Activated CD4-positive, alpha-beta T cell treated with anti-CD3 and anti-CD28 coated beads, Interleukin-2, amount 10 ng/mL, durations not matched to agents 7 days and 5 days (primary cell): ENCODE measurements at places on chromosomes 5 and 9.

DNA sequence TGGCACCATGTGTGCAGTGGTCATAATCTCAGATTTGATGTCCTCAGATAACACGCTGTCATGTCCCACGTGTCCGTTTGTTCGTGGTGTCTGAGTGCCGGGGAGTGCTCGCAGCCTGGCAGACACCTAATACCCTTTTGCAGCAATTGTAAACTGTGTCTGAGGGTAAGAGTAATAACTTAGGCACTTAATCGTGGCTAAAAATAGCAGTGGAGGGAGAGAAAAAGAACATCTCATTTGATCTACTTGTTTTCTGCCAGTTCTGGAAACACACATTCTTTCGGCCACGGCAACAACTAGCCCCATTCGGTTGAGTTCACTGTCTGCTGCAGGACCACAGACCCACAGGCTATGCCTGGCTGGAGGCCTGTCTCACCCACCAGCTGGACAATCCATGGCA is 16.5 kb downstream of the ADCY2 start:
- DNase-seq: no peak

DNA sequence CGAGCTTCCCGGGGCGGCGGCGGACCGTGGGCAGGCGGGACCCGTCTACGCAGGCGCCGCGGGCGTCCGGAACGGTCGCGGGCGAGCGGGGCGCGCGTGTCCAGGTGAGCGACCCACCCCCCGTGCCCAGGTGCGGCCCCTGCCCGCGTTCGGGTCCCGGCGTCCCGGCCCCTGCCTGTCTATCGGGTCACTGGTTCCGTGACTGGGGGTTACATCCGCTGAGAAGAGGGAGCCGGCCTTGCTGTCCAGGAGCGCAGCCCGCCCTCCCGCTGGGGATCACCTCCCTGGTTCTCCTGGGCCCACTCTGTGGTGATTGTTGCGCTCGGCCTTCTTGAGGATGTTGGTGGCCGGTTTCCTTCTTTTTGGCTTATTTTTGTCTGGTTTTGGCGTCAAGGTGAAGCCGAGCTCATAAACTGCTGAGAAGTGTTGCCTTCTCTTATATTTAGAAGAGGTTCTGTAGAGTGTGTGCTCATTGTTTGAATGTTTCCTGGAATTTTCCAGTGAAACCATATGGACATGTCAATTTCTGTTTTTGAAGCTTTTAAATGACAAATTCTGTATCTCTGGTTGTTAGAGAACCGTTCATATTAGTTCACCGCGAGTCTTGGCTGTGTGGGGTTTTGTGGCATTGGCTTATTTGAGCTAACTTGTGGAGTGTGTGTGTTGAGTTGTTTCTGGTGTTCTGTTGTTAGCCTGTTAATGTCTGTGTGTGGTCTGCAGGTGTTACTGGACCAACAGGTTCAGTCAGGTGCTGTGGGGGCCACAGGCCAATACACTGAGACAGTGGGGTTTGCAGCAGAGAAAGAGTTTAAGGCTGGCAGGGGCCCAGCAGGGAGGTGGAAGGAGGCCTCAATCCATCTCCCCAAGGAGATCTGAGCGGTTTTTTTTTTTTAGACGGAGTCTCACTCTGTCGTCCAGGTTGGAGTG is 621 bp downstream of the CEP72 start:
- peak; percentile 30 for DNase-seq

DNA sequence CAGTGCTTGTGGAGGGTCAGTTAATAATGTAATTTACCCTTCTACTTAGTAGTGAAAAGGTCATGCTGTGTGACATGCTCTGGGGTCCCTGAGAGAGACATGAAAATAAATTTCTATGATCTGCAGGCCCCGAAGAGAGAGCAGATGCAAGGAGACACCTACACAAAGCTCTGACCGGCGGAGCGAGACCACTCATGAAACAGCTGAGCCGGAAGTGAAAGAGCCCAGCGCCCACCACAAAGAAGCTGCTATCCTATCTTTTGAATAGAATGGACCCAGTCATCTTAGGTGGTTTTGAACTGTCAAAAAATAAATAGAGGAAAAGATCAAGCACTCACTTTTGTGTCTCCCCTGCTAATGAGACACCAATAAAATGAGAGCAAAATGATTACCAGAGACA is 190.0 kb downstream of the MED10 start:
- no peak for DNase-seq

GRCh38 chr9:88266416-88266815 is 121.8 kb upstream of the SPIN1 start:
- DNase-seq: no peak

DNA sequence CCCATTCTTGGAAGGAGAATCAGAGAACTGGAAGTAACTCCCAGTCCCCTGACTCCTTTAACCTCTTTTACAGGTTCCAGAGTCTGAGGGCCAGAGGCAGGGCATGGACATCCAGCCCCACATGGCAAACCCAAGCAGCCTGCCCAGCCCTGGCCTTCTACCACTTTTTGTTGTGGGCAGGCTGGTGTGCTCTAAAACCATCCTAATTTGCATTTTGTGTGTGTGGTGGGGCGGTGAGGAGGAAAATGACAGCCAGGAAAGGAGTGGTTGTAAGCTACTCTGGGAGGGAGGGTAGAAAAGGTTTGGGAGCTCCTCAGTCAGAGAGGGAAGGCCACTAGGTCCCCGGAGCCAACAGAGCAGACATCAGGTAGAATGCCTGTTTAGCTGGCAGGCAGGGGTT is 90.6 kb downstream of the PSD2 start:
- DNase-seq: no peak

GRCh38 chr5:138359621-138360020 is 7.1 kb downstream of the KDM3B start:
- DNase-seq: no peak

- DNase-seq: no peak
Measured at GRCh38 chr5:103393101-103393754, 134.7 kb downstream of the MACIR start.

DNA sequence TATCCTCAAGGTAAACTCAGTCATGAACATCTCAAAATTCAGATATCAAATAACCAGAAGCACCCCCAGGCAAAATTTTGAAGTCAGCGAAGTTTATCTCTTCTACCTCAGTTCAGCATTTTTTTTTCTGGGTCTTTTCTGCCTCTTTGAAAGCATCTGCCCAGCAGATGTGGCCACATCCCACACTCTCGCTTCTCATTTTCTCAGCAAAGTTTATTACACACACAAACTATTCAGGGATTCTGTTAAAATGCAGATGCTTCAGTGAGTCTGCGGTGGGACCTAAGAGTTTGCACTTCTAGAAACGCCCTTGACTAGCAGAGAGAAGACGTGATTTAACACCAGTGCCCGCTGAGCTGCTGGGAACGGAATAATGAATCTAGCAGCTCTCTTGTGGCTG is 19.3 kb downstream of the RASEF start:
- DNase-seq: no peak

GRCh38 chr9:71921190-71921814 is 9.9 kb downstream of the C9orf85 start:
- no peak for DNase-seq

GRCh38 chr5:136699651-136700050 is 334.3 kb upstream of the TRPC7 start:
- no peak for DNase-seq

- no peak for DNase-seq
Measured at GRCh38 chr5:72468606-72469005, 38.6 kb downstream of the ZNF366 start.

- DNase-seq: no peak
Measured at GRCh38 chr5:34496260-34496691, 159.9 kb upstream of the RAI14 start.

DNA sequence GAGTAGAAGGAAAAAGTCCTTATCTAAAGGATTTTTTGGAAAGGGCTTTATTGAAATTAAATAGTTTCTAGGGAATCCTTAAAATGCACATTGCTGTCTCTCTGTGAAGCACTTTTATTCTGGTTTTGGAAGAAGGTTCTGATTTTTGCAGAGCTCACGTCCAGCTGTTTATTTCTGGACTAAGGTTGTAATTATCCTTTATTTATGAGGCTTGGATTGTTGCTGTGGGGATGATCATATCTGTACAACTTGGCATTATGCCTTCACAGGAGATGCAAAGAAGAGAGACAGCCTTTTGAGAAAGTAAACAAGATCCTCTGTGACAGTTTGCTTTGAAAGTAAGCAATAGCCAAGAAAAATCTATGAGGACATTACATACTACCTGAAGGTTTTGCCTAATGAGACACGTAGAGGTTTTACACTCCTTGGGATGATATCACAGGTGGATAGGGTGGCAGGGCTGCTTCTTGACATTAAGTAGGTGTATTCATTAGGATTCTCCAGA is 14.6 kb downstream of the SMARCA2 start:
- DNase-seq: no peak

DNA sequence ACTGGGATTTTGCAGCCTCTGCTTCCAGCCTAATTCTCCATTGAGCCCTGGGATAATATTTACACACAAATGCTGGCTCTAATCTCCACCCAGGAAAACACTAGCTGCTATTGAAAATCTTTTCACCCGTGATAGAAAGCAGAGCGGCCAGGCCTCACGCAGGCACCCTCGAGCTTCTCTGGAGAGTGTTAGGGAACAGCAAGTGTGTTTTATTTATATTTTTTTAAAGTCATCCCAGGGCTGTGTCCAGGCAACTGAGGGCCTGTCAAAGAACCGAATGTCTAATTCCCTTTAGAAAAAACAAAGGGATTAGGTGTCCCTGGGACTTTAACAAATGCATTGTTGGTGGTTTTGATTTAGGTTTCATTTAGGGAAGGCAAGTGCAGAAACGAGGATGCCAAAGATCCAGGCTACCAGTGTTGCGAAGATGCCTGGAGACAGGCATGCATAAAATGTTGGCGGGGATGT is 51.2 kb upstream of the SPRY4 start:
- DNase-seq: no peak

GRCh38 chr9:107342476-107343161 is 59.5 kb downstream of the RAD23B start:
- no peak for DNase-seq

- no peak for DNase-seq
Measured at GRCh38 chr5:54094706-54095105, 215.7 kb downstream of the ARL15 start.

GRCh38 chr5:78534905-78535200 is 113.7 kb downstream of the LHFPL2 start:
- DNase-seq: no peak

- DNase-seq: no peak
Measured at GRCh38 chr5:173051746-173052145, 4.4 kb upstream of the CREBRF start.

DNA sequence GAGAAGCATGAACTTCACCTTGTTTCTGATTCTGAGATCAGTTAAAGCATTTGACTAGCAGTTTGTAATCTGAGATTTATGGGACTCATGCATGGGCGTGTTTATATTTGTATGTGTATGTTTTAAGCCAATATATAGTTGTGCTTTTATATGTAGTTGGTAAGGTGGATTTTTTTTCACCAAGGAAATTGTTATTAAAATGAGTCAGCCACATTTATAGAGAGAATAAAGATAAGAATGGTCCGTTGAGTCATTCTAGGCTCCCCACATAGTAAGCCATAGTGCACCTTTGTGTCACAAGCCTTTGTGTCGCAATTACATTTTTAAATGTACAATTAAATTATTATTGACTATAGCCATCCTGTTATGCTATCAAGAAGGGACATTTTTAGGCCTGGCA is 89.0 kb downstream of the NLN start:
- no peak for DNase-seq

GRCh38 chr5:157059093-157059539 is at the start of gene HAVCR1:
Gene HAVCR1 (minus strand): TSS chr5:157059116. CDS start chr5:157057943, 1,173 bp downstream.
- no peak for DNase-seq

DNA sequence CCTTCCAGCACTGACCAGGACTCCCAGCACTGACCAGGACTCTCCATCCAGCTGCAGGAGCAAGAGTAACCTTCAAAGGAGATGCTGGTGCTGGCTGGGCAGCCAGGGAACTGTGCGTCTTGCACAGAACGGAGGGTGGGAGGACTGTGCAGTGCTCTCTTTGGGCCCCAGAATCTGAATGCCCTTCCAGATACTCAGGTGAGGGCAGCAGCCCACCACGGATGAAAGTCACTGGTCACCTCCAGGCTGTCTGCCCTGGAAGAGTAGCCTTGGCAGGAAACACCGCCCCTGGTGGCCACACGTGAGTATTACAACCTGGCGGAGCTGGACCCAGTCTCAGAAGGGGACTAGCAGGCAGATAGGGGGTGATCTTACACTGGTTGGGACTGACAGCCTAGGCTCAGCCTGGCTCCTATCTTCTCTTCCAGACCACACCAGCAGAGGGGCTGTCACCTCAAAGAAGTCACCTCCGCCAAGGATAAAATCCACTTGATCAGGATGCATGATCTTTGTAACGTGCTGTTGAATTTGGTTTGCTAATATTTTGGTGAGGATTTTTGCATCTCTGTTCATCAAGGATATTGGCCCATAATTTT is 4.8 kb upstream of the SARDH start:
- peak; percentile 72 for DNase-seq

- no peak for DNase-seq
Measured at GRCh38 chr9:128146591-128147120, 2.6 kb upstream of the LCN2 start.

DNA sequence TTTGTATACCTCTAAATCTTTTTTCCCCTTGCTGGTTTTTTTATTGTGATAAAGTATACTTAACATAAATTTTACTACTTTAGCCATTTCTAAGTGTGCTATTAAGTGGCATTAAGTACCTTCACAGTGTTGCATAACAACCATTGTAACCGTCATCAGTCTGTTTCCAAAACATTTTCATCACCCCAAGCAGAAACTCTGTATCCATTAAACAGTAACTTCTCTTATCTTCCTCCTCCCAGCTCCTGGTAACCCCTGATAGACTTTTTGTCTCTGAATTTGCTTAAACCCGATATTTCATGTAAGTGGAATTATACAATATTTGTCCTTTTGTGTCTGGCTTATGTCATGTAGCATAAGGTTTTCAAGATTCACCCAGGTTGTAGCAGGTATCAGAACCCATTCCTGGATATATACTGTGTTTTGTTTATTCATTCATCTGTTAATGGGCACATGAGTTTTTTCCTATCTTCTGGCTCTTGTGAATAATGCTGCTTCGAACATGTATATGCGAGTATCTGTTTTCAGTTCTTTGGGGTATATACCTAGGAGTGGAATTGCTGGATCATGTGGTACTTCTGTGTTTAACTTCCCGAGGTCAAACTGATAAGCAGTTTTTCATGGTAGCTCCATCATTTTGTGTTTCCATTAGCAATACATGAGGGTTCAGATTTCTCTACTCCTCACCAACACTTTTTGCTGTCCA is 66.4 kb downstream of the EHMT1 start:
- no peak for DNase-seq

DNA sequence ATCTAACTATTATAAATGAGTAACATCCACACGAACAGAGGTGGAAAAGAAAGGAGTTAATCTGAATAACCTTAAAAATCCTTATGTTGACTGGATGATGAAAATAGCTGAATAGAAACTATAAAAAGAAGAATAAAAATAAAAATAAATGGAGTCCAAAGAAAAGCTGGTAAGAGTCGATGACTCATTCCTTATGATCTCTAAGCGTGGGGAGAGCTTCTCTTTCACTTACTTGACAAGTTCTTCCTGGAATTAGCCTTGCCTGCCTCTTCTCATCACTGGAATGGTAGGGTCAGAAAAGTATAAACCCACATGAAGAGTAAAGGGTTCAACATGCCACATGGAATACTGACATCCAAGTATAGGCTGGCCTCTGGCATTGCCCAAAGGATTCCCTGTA is 477.0 kb upstream of the RGMB start:
- DNase-seq: no peak

GRCh38 chr9:72857624-72857996 is 95.2 kb downstream of the ALDH1A1 start:
- no peak for DNase-seq
